ENCODE measurements at places on chromosomes 6 and 20.

GRCh38 chr20:42313704-42314103, 695.5 kb upstream of the CHD6 start:
- DNase-seq = no peak

DNA sequence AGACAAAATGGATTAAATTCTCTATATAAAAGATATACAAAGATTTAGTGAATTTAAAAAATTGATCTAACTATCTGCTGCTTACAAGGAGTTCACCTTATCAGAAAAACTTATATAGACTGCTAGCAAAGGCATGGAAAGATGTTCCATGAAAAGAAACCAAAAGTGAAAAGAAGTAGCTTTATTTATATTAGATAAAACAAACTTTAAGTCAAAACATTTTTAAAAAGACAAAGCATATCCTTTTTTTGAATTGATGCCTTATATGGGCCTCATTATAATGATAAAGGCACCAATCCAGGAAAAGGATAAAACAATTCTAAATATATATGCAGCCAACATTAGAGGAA, 334.2 kb downstream of the MEI4 start:
- DNase-seq = no peak

DNA sequence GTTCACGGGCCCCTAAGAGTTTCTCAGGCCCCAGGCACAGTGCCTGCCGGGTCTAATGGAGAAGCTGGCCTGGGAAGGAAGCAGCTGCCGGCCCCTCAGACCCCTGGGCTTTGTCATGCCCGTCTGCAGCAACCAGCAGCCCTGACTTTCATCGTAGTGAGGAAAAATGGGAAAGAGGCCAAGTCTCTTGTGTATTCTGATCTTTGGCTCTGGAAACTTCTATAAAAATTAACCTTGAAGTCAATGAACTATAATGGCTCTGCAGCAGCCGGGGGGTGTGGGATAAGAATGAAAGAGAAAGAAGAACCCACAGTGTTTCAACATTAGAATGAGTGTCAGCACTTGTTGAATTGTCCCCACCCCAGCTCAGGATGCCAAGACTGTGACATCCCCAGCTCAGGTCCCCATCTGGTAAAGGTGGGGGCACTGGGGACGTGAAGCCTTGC, 12.9 kb downstream of the TGM2 start:
- DNase-seq = no peak

DNA sequence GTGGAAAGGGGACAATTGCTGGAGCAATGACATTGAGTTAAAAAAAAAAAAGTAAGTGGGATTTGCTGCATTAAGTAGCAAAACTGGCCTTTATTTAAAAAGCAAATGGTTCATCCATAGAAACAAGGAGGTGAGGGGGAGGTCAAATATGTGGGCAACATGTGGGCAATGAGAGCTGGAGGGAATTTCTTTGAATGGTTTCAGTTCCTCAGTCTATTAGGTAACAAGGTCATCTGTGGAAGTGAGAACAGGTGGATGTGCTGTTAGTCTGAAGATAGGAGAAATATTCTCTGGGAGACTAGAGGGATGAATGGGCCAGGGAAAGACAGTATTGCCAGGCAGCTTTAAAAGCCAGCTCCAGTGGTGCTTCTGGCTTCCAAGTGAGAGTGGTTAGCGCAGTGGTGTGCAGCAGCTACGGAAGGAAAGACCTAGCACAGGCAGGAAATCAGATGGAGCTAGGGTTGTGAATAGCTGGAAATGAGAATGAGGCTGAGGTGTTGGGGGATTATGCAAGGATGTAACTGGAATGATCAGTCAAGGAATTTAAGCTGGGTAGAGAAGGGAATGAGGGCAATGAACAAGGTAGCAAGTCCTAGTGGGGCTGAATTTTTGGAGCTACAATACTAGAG, 727.6 kb downstream of the PTPRT start:
- DNase-seq = no peak

DNA sequence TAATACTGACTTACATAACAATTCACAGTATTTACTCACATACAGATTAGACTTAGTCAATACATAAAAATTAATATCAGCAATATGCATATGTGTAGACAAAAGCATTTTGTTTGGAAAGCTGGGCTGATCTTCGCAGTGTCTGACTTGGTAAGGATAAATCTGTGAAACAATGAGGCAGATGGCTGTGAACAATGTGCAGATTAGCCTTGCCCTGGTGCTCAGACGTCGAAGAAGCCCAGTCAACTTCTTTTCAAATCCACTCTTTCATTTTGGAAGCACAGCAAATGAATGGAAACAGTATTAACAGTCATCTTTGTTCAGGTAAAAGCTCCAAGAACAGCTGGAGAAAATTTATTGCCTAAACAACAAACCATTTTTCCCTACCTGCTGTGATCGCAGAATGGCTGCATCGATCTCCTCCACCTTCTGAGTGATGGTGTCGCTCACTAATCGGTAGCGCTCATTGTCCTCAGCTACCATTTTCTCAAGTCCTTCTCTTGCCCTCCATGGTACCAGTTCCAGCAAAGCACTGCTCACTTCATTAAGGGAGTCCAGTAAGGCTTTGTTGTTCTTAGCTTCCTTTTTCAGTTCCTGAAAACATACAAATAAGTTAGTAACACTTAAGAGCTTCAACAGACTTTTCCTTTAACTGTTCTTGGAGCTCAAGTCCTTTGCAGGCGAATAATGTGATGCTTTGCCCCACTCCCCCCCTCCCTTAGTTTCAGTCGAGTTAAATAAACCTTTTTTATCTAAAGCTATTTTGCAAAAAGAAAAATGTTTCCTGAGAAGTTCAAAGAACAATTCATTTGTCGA, 116.5 kb downstream of the DST start:
- DNase-seq = no peak

DNA sequence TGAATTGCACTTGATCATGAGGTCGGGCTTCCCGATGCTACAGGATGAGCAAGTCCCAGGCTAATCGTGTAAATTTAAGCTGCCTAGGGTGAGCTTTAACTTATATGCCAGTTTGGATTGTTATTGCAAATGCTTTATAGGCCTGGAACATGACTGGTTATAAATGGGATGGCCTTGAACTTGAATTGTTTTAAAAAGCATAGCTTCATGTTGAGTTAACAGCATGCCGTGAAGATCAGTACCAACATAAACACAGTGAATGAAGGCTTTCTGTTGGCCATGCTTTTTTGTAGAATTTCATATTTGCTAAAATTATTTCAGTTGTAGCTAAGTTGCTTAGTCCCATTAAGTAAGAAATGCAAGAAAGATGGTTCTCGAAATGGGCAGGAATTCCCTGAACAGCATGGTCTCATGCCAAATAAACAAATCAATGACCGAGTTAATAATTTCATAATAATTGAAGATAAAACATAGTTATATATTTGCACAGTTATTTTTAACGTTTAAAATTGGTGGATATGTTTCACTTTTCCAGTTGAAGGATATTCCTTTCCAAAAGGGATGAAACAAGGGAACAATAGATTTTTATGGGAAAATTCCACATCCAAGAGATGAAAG, 76.6 kb upstream of the ARID1B start:
- no peak for DNase-seq

- no peak for DNase-seq
Measured at GRCh38 chr20:4765681-4766080, 44.0 kb downstream of the PRND start.

- no peak for DNase-seq
Measured at GRCh38 chr6:91961236-91961635, 1374.4 kb upstream of the MAP3K7 start.

Data from glomerular endothelial cell (primary cell).